ENCODE measurements at places on chromosomes 2 and 18. TPM values are rescaled to one million over a fixed set of nuclear protein-coding genes. Genes with fewer than 3 reads are reported as not detected.

Gene SLC16A14
- total RNA-seq = under 0.01 TPM

Gene TXNDC9
- total RNA-seq = 68.3 TPM

Gene SRSF7
- total RNA-seq = 117 TPM

Gene RAB3GAP1
- 53.8 TPM for total RNA-seq

Gene MYCN
- not detected for total RNA-seq

Gene COLEC12
- total RNA-seq = 115 TPM
